H1 (cell line): ENCODE measurements at places on chromosomes 1 and 21. TPM values are rescaled to one million over a fixed set of nuclear protein-coding genes. Genes with fewer than 3 reads are reported as not detected.

- no peak overlapping the region for H3K27ac ChIP-seq
- no peaks in the 10 kb centered on the region for H3K36me3 ChIP-seq
- no peaks in the 10 kb centered on the region for H3K27me3 ChIP-seq
- H3K4me1 ChIP-seq: no peaks in the 10 kb centered on the region
- H3K4me3 ChIP-seq: no peak overlapping the region
Observed at GRCh38 chr1:169148472-169149252, 42.2 kb downstream of the ATP1B1 start.

- no peak for DNase-seq
- H3K27ac ChIP-seq: no peak overlapping the region
- H3K27me3 ChIP-seq: no peaks in the 10 kb centered on the region
- no peak overlapping the region for H3K4me3 ChIP-seq
- H3K4me1 ChIP-seq: no peaks in the 10 kb centered on the region
- no peaks in the 10 kb centered on the region for H3K36me3 ChIP-seq
Observed at GRCh38 chr1:244778344-244778743, 57.1 kb upstream of the COX20 start.

GRCh38 chr1:235491644-235492043 is 12.6 kb downstream of the B3GALNT2 start:
- H3K27me3 ChIP-seq: no peaks in the 10 kb centered on the region
- peaks cover 12% of the 10 kb centered on the region for H3K36me3 ChIP-seq
- no peak for DNase-seq
- H3K4me1 ChIP-seq: no peaks in the 10 kb centered on the region
- H3K4me3 ChIP-seq: no peak overlapping the region

GRCh38 chr1:84181350-84182005 is 37.4 kb downstream of the PRKACB start:
- no peak for DNase-seq
- H3K36me3 ChIP-seq: no peaks in the 10 kb centered on the region
- no peaks in the 10 kb centered on the region for H3K27me3 ChIP-seq
- no peaks in the 10 kb centered on the region for H3K4me1 ChIP-seq
- no peak overlapping the region for H3K27ac ChIP-seq
- no peak overlapping the region for H3K4me3 ChIP-seq

DNA sequence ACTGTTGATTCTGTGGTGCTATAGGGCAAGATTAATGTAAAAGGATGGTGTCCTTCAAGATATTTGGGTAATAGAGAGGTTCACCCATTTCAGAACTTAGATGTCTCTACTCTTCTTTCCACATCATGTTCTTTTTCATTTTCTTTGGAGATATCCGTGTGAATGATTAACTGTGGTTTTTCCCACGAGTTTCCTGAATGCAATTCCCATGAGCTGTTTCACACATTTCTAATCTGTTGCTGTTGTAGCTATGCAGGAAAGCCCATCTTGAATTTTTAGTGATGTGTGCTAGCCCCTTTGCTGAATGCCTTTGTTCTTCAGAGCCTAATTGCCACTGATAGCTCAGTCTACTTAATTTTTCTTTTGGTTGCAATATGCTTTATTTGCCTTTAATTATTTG is 27.6 kb downstream of the SNX27 start:
- no peaks in the 10 kb centered on the region for H3K27me3 ChIP-seq
- H3K4me3 ChIP-seq: no peak overlapping the region
- no peak overlapping the region for H3K27ac ChIP-seq
- H3K4me1 ChIP-seq: no peaks in the 10 kb centered on the region
- no peak for DNase-seq
- no peaks in the 10 kb centered on the region for H3K36me3 ChIP-seq

Gene PIK3R3
- total RNA-seq: 13.5 and 13.6 TPM in 2 replicates
